ENCODE measurements at places on chromosomes 4 and X. TPM values are rescaled to one million over a fixed set of nuclear protein-coding genes. Genes with fewer than 3 reads are reported as not detected.
A peak's percentile ranks its signal among the peaks of the same experiment; 100 is the strongest.

- H3K27me3 ChIP-seq = no peaks in the 10 kb centered on the region
- H3K4me3 ChIP-seq = no peak overlapping the region
- no peaks in the 10 kb centered on the region for H3K36me3 ChIP-seq
- DNase-seq = no peak
- H3K27ac ChIP-seq = no peak overlapping the region
Observed at GRCh38 chr4:67460574-67460973, 84.7 kb downstream of the CENPC start.

GRCh38 chrX:112877771-112878173, 37.1 kb upstream of the AMOT start:
- no peaks in the 10 kb centered on the region for H3K27me3 ChIP-seq
- H3K4me1 ChIP-seq = peaks cover 18% of the 10 kb centered on the region
- no peaks in the 10 kb centered on the region for H3K36me3 ChIP-seq
- peak; percentile 46 for DNase-seq
- H3K4me3 ChIP-seq = no peak overlapping the region

TLR6 gene
- 0.07 TPM for total RNA-seq

GRCh38 chrX:2463973-2464676, 36.7 kb downstream of the DHRSX start:
- no peaks in the 10 kb centered on the region for H3K36me3 ChIP-seq
- peak; percentile 49 for DNase-seq
- peaks cover 20% of the 10 kb centered on the region for H3K4me1 ChIP-seq

- no peaks in the 10 kb centered on the region for H3K27me3 ChIP-seq
Observed at GRCh38 chrX:3371163-3371562, 24.7 kb upstream of the MXRA5 start.

Measured in neural progenitor cell (in vitro differentiated cells).